Activated CD4-positive, alpha-beta memory T cell treated with anti-CD3 and anti-CD28 coated beads for 36 hours (primary cell): ENCODE measurements at places on chromosomes 7 and 10.

- no peak for DNase-seq
These were observed 5.3 kb downstream of the CLDN15 start for GRCh38 chr7:101232141-101232850.

DNA sequence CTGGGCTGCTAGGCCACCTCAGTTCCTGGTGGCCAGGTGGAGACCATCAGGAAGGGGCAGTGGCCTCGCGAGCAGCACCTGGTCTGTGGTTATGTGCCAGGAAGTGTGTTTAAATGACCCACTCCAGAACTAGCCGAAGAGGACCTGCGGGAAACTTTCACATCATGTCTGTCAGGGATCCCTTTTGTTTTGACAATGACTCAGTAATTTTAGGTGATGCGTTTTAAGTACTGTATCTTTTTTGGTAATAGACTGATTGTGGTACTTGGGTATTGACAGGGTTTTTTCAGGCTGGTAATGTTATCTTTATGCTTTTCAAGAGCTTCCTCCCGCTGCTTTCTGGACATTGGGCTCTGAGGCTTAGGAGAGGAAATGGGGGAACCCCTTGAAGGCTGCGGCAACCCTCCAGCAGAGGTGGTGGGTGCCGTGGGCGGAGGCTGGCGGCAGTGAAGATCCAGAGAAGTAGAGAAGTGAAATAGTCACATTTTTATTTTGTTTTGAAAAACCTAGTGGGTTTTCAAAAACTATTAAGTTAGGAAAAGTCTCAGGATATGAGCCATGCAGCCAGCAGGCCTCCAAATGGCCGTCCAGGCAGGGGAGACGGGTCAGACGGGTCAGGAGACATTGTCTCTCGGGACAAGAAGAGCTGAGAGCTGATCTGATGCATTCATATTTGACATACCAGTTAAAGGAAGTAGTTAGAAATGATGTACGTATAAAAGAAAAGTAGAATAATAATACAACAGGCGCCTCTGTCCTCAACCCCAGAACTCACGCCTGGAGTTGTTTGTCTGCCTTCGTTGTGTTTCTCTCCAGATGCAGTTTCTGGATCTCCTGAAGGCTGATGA lies 27.7 kb downstream of the PPP2R2D start:
- peak; percentile 81 for DNase-seq

DNA sequence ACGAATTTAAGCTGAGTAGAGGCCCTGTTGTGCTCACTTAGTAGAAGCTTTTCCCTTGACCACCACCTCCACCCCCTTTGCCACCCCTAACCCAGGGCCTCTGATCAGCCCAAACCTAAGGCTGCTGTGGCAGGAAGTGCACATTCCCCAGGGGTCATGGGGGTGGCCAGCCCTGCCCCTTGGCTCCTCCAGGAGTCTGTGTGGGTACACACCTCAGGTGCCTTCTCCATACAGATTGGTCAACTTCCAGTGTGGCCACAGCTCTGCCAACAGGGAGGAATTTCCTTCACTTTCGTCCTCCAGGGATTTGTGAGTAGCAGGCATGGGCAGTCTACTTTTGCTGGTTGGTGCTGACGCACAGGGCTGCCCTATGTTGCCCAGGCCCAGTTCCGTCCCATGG lies 249.9 kb upstream of the ZNF32 start:
- DNase-seq: no peak

DNA sequence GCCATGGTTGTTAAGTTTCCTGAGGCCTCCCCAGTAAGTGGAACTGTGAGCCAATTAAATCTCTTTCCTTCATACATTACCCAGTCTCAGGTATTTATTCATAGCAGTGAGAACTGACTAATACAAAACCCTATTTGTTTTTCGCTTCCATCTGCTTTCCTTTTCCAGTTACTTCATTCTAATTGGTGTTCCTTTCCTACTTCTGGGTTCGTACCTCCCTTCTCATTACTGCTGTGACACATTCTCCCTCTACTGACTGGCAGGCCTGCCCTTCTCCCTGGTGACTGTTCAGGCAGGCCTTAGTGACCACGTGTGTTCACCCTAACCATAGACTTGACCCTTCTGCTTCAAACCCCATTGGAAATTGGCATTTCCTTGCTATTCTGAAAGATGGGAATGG lies 37.7 kb downstream of the MTURN start:
- DNase-seq: no peak

DNA sequence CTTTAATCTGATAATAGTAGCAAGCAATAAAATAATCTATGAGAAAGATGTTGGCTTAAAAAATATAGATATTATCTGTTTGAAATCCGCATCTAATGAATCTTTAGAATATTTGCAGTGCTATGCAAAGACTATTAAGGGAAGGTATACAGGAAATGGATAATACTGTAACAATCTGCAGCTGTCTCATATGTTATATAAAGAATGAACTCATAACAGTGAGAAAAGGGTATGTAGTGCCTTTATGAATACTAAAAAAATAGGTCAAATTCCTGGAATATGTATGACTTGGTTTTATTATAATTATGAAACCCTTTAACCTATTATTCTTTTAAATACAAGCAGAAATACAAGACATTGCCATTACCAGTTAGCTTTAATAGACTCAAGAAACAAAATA lies 105.1 kb upstream of the GPR22 start:
- no peak for DNase-seq

GRCh38 chr10:79293841-79294581 lies 53.3 kb upstream of the PPIF start:
- no peak for DNase-seq

DNA sequence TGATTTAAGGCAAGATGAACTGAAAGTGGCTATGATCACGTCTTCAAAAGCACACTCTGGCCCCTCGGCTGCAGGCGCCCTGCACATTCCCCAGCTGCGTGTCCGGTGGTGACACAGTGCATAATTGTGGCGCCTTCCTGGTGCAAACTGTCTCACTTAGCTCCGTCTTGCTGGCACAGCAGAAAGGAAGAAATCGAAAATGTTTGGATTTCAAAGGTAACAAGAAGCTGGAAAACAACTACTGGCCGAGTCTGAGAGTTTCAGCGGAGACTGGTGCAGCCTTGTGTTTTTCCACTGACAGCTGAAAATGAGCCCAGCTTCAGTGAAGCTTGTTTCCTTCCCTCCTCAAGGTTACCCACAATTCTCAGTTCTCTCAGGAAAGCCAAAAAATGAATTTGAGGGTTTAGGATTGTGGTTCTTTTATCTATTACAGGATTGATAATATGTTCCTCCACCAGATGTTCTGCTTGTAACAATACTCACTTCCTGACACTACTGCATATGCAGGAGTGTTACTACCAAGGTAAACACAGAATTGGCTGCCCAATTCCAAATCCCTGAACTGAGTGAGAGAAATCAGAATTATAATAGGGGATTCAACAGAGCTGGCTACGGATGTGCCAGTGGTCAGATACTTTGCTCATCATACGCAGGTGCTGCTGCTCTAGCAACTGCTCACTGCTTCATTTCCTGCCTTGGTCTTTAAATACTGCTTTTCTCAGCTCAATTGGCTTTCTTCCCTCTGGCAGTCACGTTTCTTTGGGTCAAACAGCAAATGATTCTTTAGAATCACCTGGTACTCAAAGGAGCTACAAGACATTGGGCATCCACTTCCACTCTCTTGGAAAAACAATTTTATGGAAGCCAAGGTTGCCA lies 63.7 kb downstream of the TRUB1 start:
- DNase-seq: no peak

- DNase-seq: no peak
These were observed 19.2 kb upstream of the NCAPG2 start for GRCh38 chr7:158723714-158724385.

DNA sequence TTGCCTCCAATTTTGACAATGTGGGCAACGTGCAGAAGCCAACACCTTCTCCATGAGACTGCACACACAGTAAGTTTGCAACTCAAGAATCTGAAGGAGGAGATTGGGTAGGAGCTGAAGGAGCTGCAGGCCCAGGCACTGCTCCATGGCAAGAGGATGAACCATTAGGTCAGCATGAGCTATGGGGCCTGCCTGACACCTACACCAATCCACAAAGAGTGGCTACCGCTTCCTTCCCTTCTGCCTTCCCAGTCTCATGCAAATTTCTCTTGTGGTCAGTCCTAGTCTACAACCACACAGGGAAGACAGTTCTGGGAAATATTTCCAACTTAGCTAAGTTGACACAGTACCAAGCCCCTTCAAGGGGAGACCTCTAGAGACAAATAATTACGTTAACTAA lies 142.0 kb upstream of the ADO start:
- no peak for DNase-seq
